ENCODE measurements at places on chromosomes 16 and 17.

DNA sequence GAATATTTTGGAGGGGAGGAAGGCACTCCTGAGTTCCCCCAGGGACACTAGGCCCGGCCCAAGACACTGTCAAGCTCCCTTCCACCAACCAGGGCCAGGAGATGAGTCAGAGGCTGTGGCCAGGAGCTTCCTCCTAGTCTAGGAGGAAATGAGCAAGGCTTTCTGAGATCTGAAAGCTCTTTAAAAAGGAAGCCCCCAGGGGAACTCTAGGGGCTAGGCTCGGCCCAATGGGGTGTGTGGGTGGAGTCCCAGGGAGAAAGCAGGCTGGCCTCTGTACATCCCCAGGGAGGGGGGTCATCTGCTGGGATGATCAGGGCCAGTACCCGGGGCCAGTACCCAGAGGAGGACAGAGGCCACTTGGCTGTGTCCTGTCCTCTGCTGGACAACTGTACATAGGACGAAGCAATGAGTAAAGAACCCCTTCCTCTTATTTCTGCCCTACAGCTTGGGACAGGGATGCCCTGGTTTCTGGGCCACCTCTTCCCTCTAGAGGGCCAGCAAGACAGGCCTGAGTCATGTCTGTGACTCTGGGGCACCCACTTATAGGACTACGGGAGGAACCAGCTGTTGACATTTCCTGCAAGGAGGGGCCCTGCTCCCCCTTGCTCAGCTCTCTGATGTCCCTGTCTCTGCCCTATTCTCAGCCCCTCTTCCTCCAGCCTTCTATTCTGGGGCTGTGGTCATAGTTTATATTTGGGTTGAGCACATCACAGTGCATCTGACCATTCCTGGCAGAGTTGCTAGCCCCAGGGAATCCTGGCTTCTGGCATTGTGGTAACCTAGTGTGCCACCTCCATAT is 2.7 kb downstream of the FHOD1 start:
- DNase-seq: peak; percentile 81

DNA sequence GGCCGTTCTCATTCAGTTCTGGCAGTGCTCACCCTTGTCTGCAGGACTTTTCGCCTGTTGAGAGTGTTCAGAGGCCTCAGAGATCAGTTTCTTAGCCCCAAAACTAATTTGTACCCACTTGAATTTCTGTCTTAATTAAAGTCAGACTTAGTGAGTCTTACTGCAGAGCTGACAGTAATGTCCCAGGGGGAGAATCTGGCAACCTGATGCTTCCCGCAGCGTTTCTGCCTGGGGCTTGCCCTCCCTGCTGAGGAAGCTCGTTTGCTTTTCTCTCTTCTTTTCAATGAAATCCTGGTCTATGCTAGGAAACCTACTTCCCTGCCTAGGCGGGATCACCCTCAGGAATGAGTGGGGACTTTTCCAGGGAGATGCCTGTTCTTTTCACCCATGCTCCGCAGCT is 25.3 kb downstream of the DBNDD1 start:
- no peak for DNase-seq

GRCh38 chr16:57548408-57548807 is 6.0 kb downstream of the ADGRG5 start:
- no peak for DNase-seq

DNA sequence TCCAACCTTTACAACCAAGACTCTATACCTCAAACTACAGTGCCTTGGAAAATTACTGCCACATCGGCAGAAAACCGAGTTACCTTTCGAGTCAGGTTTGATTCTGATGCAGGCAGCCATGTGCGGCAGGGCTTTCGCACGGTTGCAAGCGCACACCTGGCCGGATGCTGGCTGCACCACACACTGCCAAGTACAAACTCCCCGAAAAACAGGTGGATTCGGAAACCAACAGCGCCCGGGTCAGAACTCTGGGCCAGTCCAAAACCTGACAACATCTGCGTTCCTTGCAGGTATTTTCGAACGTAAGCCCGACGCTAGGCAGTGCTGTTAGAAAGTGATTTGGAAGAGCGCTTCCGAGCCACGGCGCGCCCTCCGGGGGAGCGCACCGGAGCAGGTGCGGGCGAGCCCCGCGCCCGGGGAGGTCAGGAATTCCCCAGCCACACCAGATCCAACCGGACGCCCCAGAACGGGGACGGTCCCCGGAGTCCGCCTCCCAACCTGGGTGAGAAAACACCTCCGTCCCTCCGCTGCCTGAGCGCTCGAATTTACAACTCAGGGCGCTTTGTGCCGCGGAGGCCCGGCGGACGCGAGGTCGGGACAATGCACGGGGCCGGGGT is 1.2 kb downstream of the USP7 start:
- DNase-seq: peak; percentile 58

GRCh38 chr16:64394061-64394460 is 727.8 kb downstream of the CDH11 start:
- DNase-seq: no peak

DNA sequence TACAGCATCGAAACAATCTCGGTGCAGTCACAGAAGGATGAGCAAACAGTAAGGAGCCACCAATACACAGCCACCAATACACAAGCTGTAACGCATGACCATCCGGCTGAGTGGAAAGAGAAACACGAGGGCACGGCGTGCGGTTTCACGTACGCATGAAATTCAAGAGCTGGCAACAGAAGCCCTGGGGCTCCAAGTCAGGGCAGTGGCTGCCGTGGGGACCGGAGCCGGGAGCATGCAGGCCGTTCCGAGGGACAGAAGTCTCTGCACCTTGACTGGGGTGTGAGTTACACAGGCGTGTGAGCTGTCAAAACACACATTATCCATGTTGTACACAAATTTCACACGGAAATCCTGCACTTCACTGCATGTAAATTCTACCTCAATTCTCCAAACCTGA is 50.6 kb upstream of the METRNL start:
- no peak for DNase-seq

GRCh38 chr16:6602405-6602804 is 730.2 kb upstream of the RBFOX1 start:
- no peak for DNase-seq

DNA sequence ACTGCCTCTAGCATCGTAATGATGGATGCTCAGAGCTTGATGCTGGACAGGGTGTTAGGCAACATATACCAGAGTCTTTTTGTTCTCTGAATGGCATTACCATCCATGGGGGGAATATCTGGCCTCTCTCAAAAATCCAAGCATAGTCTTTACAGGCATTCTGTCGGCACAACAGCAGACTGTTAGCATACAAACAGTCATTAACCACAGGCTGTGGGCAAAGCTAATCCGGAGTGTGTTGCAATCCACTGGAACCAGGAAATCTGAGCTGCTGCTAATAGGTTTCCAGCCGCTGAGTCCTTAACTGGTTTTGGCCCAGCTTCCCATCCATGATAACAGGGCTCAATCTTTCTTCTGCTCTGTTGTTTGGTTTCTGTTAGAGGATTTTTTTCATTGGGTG is 371.9 kb downstream of the HS3ST3B1 start:
- no peak for DNase-seq

- no peak for DNase-seq
These were observed 2.6 kb downstream of the CD300LB start for GRCh38 chr17:74528491-74529199.

- no peak for DNase-seq
These were observed 12.9 kb downstream of the GJD3 start for GRCh38 chr17:40351359-40352236.

GRCh38 chr16:6625606-6626005 is 707.0 kb upstream of the RBFOX1 start:
- no peak for DNase-seq

DNA sequence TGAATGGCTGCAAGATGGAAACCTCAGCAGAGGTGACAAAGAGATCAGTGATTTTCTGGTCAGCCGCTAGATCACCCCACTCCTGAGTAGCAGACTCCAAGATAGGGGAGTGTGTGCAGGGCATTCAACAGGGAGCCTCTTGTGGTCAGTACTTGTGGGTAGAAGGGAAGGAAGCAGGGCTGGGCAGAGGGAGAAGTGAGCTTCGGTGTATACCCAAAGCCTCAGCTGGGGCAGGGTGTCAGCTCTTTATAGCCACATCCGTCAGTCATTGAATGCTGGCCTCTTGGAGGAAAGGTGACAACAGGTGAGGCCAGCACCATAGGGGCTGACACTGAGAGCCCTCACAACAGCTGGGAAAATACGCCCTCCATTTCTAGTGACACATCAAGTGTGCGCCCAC is 2.2 kb upstream of the SLC12A3 start:
- DNase-seq: no peak

DNA sequence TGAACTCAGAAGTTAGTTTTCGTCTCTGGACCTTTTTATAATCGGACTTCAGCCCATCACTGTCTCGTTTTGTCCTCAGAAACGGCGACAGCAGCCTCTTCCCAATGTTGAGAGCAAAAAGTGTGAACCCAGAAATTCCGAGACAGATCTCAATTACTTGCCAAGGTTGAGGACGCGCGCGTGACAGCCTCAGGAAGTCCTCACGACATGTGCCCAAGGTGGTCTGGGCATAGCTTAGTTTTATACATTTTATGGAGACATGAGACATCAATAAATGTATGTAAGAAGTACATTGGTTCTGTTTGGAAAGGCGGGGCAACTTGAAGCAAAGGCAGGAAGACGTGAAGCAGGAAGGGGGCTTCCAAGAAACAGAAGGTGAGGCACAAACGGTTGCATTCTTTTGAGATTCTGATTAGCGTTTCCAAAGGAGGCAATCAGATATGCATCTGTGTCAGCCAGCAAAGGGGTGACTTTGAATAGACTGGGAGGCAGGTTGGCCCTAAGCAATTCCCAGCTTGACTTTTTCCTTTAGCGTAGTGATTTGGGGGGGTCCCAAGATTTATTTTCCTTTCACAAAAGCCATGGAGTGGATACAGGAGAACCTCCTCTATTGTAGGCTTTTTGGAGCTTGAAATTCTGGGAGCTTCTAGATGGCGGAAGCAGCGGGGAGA is 583 bp upstream of the ZNF747 start:
- no peak for DNase-seq

- no peak for DNase-seq
These were observed 76.1 kb downstream of the TNRC6C start for GRCh38 chr17:78034429-78035091.

GRCh38 chr16:25922438-25922837 is 230.7 kb downstream of the HS3ST4 start:
- DNase-seq: no peak

GRCh38 chr17:49932138-49932723 is 36.8 kb upstream of the DLX4 start:
- no peak for DNase-seq

DNA sequence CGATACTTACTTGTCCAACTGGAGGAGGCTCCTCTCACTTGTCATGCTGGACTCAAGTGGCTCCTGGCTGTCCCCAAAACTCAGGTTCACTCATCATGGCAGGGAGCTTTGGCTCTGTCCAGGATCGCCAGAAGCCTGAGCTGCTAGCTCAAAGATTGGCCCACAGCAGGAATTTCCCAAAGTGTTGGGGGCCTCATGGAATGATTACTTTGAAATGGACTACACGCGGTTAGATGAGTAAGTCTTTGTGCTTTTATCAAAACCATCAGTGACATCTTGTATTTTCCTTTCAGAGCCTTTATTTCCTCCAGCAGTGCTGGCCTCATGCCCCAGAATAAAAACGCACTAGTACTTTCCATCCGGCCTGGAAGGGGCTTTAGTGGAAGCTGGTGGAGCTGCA is 29.2 kb upstream of the PHB1 start:
- no peak for DNase-seq

DNA sequence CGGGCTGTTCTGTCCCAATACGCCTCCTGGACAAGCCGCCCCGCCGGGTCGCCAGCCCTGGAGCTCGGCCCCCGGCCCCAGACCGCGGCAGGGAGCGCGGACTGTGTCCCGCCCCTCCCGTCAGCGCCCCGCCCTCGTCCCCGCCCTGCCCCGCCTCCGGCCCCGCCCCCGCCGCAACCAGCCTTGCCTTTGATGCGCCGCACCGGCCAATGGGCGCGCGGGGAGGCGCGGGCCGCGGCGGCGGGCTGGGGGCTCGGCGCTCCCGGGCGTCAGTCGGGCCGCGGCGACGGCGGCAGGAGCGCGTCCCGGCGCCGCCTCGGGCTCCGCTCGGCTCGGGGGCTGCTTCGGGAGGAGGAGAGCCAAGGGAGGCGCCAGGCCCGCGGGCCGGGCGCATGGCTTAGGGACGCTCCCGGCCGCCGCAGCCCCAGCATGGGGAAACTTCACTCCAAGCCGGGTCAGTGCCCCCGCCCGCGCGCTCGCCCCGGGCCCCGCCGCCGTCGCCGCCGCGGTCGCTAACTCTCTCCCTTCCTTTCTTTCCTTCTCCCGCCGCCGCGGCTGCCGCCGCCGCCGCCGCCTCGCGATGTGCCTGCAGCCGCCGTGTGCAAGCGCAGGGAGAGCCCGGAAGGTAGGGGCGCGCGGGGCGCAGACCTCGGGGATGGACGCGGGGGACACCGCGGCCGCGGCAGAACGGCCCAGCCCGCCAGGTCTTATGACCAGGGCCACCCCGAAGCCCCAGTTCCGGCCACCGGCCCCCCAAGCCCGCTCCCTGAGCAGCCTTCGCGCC is at the start of gene NKD1:
NKD1 (plus strand) TSS at position 272 of the 784 bp plus-strand sequence; CDS start at position 430, 158 bp downstream.
- DNase-seq: peak; percentile 71

Measured in activated naive CD8-positive, alpha-beta T cell treated with anti-CD3 and anti-CD28 coated beads, Interleukin-2, amount 50 U/mL, for 24 hours (primary cell).